Gastrocnemius medialis (tissue), 4 donors: ENCODE measurements at places on chromosomes 12 and 14.

- H3K4me3 ChIP-seq: no peak overlapping the region
- no peak for DNase-seq
- peaks cover 17% of the 10 kb centered on the region for H3K4me1 ChIP-seq
- H3K36me3 ChIP-seq: no peaks in the 10 kb centered on the region
- H3K27me3 ChIP-seq: no peaks in the 10 kb centered on the region
- no peak overlapping the region for H3K27ac ChIP-seq
These were observed 36.7 kb downstream of the KIF21A start for GRCh38 chr12:39406262-39406661.

- H3K4me1 ChIP-seq: no peaks in the 10 kb centered on the region
- H3K27me3 ChIP-seq: no peaks in the 10 kb centered on the region
- no peak for DNase-seq
- H3K27ac ChIP-seq: no peak overlapping the region
- no peaks in the 10 kb centered on the region for H3K36me3 ChIP-seq
These were observed 12.8 kb downstream of the FBLN5 start for GRCh38 chr14:91934554-91935285.

- no peaks in the 10 kb centered on the region for H3K27me3 ChIP-seq
- H3K4me1 ChIP-seq: peaks cover 12% of the 10 kb centered on the region
- peak; percentile 47 for DNase-seq
- no peak overlapping the region for H3K4me3 ChIP-seq
These were observed 8.9 kb downstream of the GTF2A1 start for GRCh38 chr14:81211844-81212243.

DNA sequence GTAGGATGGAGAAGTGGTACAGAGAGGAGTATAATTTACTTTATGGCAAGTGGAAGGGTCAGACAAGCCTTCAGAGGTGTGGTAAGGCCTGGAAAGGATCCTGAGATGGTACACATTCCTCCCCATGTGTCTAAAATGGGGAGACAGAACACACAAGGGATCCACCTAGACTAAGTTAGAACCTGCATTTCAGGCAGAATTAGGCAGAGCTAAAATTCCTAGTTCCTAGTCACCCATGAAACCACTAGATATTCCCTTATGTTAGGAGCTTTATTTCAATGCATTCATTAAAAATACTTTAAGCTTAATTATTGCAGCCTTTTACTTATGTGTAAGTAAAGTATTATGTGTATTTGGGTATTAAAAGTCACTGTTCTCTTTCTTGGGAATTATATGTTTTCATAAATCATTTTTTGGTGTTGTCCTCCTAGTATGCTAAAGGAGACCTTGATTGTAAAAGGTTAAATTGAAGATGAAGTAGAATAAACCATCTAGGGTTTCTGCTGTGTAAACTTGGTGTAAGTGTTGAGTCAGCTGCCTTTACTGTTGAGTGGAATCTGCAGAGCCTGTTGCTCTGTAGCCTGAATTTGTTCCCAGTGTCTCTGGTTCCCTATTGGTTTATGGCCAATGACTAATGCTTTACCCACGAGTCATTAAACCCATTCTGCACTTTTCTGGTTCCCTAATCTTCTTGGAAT lies 423.2 kb downstream of the ATP23 start:
- H3K4me1 ChIP-seq: no peaks in the 10 kb centered on the region
- DNase-seq: no peak
- H3K36me3 ChIP-seq: no peaks in the 10 kb centered on the region
- H3K27ac ChIP-seq: no peak overlapping the region

GRCh38 chr12:92971859-92972524 lies 42.9 kb upstream of the EEA1 start:
- no peak for DNase-seq
- no peaks in the 10 kb centered on the region for H3K4me1 ChIP-seq
- H3K27me3 ChIP-seq: no peaks in the 10 kb centered on the region
- no peaks in the 10 kb centered on the region for H3K36me3 ChIP-seq
- H3K4me3 ChIP-seq: no peak overlapping the region
- H3K27ac ChIP-seq: no peak overlapping the region

GRCh38 chr12:4421590-4422031 lies 24.0 kb downstream of the FGF6 start:
- H3K36me3 ChIP-seq: no peaks in the 10 kb centered on the region
- no peak overlapping the region for H3K27ac ChIP-seq
- no peak for DNase-seq
- H3K4me1 ChIP-seq: no peaks in the 10 kb centered on the region

DNA sequence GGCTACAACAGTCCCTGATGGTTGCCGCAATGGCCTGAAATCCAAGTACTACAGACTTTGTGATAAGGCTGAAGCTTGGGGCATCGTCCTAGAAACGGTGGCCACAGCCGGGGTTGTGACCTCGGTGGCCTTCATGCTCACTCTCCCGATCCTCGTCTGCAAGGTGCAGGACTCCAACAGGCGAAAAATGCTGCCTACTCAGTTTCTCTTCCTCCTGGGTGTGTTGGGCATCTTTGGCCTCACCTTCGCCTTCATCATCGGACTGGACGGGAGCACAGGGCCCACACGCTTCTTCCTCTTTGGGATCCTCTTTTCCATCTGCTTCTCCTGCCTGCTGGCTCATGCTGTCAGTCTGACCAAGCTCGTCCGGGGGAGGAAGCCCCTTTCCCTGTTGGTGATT lies 16.9 kb downstream of the GPRC5A start:
- H3K27ac ChIP-seq: no peak overlapping the region
- no peaks in the 10 kb centered on the region for H3K4me1 ChIP-seq
- H3K27me3 ChIP-seq: no peaks in the 10 kb centered on the region
- DNase-seq: no peak
- H3K4me3 ChIP-seq: no peak overlapping the region
